Activated T-helper 1 cell treated with anti-CD3 and anti-CD28 coated beads, Interleukin-2, amount 50 U/mL, for 16 hours (primary cell): ENCODE measurements at places on chromosomes 7 and 10.
A peak's percentile ranks its signal among the peaks of the same experiment; 100 is the strongest.

DNA sequence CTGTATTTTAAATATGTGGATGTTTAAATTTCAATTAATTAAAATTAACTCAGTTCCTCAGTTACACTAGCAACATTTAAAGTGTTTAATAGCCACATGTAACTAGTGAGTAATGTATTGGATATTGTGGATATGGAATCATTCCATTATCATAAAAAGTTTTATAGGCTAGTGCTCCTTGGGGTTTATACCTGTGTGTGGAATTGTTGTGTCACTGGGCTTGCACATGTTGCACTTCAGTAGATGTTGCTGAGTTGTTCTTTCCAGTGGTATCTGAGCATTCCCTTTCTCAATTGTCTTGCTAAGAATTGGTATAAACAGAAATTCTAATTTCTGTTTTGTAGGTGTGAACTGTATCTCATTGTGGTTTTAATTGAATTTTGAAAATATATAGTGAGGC, 113.0 kb downstream of the ADK start:
- no peak for DNase-seq

- peak; percentile 96 for DNase-seq
These were observed 232 bp upstream of the MICALL2 start for GRCh38 chr7:1459512-1459892.

DNA sequence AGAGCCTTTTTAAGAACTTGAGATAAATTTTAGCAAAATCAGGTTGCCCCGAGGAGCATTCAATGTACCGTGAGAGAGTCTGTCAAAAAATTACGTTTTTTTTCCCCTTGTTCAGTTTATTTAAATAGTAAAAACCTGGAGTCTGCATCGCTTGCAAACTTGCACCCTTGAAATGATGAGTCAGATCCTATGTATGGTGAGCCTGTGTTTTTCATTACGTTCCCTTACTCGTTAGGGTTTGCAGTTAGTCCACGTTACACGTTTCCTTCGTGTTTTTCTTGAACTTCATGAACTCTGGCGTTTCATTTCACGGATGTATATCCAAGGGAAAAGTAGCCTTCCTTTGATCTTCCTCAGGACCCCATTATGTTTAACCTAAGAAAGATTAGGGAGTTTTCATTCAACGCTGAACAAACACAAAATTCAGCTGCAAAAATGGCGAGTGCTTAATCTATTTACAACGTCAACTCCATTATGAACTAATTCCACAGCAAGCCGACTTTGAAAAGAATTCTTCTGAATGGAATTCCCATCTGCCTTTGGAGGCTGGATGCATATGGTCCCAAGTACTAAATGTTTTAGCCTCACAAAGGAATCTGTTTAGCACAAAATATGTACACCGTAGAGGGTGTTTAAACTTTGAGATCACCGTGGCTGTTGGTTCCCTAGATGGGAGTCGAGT, 182.4 kb downstream of the MYOF start:
- no peak for DNase-seq

GRCh38 chr7:112431803-112432202, 18.5 kb upstream of the IFRD1 start:
- no peak for DNase-seq

DNA sequence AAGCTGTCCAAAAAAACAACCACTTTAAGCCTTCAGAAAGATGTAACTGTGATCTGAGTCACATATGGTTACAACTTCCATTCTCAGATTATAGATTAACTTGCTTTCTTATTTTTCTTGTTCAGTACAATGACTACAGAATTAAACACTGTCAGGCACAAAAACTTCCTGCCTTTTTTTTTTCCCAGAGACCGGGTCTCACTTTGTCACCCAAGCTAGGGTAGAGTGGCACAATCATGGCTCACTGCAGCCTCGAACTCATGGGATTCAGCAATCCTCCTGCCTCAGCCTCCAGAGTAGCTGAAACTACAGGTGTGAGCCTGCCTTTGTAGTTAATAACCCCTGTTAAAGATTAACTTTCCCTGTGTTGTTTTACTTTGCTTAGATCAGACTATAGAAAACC, 163.2 kb downstream of the AVL9 start:
- no peak for DNase-seq

DNA sequence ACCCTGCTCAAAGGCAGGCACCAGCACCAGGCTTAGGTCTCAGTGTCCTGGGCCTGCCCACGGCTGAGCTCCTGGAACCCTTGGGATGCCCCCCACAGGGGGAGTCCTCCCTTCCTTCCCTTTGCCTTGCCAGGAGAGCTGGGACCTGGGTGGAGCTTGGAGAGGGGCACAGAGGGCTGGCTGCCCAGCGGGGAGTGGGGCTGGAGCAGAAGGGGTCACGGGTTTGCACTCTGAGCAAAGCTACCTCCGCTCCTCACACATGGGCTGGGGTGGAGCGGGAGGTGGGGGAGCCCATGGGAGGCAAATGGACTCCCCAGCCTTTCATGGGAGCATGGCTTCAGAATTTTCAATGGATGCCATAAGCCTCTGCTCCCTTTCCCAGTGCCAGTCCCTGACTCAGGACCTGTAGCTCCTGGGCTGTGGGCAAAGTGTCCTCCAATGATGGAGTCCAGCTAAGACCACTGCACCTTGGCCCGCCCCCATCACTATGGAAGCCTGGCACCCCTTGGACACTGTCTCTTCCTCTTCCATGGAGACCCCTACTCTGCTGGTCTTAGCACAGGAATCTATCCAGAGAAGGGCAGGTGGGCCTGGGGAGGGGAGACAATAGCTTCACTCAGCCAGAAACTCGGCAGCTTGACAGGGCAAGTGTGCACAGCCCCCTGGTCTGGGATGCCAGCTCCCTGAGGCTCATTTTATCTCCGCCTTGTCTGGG, 39.9 kb downstream of the LDB3 start:
- DNase-seq = no peak

DNA sequence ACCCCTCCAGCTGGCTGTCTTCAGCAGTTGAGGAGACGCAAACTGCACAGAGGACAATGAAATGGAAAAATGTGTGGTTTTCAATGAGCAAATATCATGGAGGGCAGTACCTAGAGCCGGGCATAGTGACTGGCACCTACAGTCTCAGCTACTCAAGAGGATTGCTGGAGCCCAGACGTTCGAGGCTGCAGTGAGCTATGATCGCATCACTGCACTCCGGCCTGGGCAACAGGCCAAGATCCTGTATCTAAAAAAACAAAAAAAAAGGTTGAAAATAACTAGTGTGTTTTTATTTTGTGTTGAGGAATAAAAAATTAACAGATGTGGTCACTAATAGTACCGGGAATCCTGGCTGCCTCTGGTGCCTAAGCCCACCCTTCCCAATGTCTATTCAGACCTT, 345.5 kb downstream of the GALNT17 start:
- no peak for DNase-seq

DNA sequence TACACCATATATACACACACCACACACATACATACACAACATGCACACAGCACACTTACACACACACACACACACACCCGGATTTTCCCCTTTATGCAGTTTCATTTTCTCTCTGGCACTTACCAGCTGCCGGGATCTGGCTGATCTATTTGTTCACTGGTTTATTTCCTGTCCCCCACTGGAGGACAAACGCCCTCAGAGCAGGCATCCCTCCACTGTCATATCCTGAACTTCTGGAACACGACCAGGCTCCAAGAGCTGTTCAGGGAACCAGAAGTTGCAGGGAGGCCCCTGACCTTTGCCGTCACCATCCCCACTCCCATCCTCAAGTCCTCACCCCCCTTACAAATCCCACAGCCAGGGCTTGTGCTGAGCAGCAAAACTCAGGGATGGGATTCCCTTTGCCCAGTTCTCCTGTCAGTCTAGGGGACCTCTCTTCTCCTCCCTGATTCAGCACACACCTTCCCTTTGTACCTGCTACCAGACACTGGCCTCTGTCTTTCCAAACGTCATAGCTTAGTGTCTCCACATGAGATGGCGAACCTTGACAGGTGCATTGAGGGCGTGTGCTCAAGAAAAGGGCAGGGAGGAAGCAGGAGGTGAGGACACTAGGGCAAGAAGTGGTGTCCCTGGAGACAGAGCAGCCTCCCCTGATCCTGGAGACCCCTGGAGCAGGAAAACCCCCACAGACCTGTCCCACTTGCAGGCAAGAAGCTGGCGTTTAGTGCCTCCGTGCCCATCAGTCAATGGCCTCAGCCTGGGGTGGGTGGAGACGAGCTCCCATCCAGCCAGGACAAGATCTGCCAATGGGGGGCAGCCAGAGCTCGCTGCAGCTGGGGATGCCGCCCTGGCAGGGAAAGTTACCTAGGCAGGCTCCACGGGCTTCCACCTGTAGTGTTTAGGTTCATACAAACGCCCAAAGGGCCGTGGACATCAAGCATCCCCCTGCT, 12.7 kb upstream of the DOCK1 start:
- DNase-seq = no peak

GRCh38 chr10:5840314-5841307, 27.4 kb upstream of the GDI2 start:
- no peak for DNase-seq

DNA sequence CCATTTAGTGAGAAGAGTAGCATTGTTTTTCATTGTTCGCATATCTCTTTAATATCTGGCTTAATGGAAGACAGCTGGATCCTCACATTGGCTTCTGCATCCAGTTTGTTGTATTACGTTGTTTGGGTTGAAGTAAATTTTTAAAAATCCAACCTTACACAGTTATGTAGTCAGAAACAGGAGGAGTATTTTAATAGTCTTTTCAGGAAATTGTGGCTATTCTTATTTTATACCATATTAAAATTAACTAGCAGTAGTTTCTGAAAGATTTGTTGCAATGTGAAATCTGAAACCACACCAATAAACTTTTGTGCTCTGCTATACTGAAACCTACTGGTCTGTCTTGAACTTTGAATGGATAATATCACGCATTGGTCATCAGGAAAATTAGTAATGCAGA, 27.9 kb downstream of the MYPN start:
- DNase-seq = no peak

- DNase-seq = no peak
These were observed 54.4 kb downstream of the ITGB8 start for GRCh38 chr7:20385126-20385525.

DNA sequence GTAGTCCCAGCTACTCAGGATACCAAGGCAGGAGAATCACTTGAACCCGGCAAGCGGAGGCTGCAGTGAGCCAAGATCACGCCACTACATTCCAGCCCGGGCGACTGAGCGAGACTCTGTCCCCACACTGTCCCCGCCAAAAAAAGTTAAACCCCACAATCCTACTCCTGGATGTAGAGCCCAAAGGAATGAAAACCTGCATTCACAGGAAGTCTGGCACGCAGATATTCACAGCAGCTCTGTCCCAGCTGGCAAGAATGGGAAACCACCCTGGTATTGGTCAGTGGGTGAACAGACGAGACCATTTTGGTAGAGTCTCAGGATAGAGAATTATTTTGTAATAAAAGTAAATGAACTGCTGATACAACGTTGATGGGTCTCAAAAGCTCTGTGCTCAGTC, 225.2 kb downstream of the MAD1L1 start:
- DNase-seq = no peak

- no peak for DNase-seq
These were observed 51.6 kb upstream of the AQP1 start for GRCh38 chr7:30859940-30860496.

DNA sequence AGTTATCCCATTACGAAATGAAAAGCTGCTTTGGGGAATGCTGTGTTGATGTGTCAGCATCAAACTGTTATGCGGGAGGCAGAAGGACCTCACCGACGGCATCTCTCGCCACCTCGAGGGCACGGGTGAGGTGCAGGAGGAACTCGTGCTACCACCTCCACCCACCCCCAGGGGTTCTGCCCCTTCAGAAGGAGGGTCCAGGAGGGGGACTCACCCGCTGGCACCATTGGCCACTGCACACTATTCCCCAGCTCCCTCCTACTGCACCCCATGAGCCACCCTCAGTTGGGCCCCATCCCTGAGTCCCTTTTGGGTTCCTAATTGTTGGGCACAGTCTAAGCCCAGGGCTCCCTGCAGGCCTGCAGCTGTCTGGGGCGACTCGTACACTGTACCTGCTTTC, 236.6 kb downstream of the PTPRN2 start:
- no peak for DNase-seq

- DNase-seq = no peak
These were observed 31.6 kb downstream of the TRIM8 start for GRCh38 chr10:102675666-102676533.

DNA sequence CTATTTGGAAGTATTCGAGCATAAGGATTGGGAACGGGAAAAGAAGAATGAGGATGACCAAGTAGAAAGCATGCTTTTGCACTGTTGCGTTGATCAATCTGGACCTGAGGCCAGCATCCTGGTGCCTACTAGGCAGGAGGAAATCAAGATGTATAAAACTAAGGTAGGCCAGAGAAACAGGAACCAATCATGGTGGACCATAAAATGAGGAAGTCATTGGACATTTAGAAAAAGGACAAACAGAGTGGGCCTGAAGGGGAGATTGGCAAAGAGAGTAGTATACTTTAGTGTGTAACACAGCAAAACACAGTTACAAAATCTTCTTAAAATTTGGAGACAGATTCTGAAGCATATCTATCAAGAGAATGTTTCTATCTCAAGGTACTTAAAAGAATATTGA, 171.1 kb upstream of the FZD1 start:
- DNase-seq = no peak

DNA sequence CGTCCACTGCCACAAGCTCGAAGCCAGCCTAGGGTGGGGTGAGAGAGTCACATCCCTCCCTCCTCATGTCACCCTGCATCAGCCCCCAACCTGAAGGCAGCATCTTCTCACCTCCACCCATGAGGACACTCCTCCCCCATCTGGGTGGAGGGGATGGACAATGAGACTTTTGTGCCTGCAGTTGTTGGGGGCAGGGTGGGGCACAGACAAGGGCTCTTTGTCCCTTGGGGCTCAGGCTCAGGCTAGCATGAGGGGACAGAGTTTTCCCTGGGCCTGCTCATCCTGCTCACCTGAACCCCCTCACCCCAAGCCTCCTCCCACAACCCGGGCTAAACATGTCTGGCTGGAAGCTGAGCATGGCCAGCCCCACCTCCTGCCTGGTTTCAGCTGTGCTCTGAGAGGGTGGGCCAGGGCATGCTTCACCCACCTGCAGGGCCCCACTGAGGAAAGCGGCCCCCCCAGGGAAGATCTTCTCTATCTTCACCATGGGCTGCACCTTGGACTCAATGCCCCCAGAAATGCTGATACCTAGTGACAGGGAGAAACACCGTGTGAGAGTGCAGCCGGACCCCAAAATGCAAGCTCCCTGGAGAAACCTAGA, 9.3 kb downstream of the LZTS2 start:
- DNase-seq = no peak
